NCI-H2171 (cell line): ENCODE measurements at places on chromosomes 5 and 9.

GRCh38 chr5:133274597-133274935, 222.8 kb downstream of the HSPA4 start:
- DNase-seq: no peak

DNA sequence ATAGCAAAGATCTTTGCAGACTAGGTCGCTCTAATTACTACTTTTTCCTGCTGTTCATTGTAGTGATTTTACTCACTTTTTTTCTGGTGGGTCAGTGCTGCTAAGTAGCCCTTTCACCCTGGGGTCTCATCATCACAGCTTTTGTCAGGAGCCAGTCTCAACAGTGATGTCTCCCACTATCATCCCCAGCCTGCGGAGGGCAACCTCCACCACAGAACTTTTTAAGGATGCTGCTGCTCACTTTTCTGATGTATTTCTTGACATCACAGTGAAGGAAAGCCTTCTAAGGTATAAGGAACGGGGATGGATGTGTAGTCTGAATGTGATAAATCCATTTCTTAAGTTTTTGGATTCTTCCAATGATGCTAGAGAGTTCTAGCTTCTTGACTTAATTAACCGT, 242.5 kb upstream of the RIOK2 start:
- no peak for DNase-seq

- no peak for DNase-seq
These were observed 221.5 kb upstream of the FAM174A start for GRCh38 chr5:100313657-100314056.

DNA sequence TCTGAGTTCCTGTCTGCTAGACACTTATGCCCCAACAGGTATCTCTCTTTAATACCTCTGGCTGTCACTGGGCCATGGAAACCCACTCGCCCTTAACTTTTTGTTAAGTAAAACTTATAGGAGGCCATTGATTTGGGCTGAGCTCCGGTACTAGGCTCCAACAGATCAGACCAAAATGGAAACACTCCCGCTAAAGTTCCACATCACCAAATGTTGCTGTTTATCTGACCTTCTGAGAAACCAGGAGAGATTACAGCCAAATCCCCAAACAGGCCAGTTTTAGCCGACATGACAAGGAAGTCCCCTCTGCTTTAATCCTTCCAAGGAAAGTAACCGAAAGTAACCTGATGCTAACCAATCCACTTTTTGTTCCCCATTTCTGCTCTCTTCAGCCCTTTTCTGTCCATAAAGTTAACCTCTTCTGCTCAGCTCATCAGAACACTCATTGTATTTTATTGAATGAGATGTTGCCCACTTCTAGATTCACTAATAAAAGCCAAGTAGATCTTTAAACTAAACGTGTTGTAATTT, 115.2 kb upstream of the LHFPL2 start:
- DNase-seq: no peak

GRCh38 chr5:167485061-167485774, 806.2 kb upstream of the WWC1 start:
- no peak for DNase-seq

GRCh38 chr9:109107402-109108240, 12.1 kb downstream of the TMEM245 start:
- no peak for DNase-seq

DNA sequence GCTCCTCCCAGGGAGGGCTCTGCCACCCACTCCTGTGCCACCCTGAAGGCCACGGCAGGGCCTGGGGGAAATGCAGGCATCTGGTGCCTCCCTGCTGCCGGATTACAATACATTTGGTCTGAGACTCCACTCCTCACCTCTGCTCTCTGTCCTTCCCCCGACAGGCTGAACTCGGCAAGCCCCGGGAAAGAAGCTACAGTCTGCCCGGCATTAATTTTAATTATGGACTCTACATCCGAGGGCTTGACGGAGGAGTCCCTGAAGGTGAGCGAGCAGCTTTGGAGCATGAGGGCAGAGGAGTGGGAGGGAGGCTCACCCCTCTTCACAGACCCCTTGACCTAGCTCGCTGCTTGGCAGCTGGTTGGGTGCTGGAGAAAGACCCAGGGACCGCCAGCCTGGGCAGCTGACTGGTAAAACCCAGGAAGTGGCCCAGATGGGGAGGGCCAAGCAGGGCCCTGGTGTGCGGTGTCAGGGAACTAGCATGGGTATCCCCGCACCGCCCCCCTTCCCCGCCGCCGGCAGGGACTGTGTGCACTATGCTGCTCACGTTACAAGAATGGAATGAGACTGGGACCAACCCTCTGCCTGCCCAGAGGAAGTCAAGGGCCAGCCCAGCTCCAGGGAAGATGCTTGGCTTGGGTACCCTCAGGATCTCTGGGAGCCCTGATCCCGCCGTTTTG, 83.7 kb upstream of the BARHL1 start:
- no peak for DNase-seq

- DNase-seq: no peak
These were observed 87.3 kb downstream of the INSYN2B start for GRCh38 chr5:169893010-169893409.

GRCh38 chr9:121055642-121056143, 5.6 kb upstream of the C5 start:
- no peak for DNase-seq

DNA sequence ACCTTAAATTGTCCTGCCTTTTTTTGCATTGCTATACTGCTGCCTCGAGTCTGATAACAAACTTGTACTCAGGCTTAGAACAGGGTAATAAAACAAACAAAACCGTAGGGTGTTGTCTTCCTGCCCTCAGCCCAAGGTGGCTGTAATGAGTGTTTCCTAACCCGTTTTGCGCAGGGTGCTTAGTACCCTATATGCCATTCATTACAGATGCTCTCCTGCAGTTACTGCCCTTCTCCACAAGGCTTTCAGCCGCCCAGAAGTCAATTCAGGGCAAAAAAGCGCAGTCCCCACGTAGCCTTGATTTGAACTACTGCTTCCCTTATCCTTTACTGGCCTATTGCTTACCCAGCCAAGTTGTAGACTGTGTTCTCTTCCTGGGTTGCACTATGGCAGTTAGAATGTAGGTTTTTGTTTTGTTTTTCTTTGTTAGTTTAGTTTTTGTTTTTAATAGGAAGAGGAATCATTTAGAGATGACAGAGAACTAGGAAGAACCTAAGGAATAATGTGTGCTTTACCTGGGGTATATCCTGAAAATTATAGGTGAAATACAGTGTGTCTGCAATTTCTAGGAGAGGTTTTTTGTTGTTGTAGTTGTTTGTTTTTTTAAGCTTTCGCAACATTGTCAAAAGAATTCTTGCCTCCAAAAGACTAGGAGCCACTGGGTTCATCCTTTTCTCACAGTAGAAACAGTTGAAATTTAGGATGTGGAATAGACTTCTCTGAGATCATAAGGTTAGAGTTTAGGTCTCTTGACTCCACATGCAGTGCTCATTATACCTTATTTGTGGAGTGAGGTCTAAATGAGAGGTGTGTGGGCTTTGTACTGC, 1.3 kb downstream of the HMGXB3 start:
- DNase-seq: no peak

GRCh38 chr9:115593587-115594091, 475.7 kb upstream of the TNC start:
- peak; percentile 28 for DNase-seq

DNA sequence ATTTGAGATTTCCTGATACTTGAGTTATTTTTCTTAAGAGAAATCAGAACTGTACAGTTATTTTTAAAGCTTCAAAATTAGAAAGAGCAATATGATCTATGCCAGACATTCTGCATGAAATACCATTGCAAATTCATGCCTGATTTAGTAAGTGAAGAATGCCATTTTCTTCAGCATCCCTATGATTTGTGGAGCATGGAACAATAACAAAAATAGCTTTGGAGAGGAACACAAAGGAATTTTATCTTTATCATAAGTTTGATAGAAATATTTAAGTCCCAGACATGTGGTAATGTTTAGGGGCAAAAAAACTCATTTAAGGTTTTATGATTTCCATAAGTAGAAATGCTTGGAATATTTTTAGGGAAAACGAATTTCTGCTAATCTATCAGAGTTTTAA, 1863.4 kb downstream of the EFNA5 start:
- DNase-seq: no peak

DNA sequence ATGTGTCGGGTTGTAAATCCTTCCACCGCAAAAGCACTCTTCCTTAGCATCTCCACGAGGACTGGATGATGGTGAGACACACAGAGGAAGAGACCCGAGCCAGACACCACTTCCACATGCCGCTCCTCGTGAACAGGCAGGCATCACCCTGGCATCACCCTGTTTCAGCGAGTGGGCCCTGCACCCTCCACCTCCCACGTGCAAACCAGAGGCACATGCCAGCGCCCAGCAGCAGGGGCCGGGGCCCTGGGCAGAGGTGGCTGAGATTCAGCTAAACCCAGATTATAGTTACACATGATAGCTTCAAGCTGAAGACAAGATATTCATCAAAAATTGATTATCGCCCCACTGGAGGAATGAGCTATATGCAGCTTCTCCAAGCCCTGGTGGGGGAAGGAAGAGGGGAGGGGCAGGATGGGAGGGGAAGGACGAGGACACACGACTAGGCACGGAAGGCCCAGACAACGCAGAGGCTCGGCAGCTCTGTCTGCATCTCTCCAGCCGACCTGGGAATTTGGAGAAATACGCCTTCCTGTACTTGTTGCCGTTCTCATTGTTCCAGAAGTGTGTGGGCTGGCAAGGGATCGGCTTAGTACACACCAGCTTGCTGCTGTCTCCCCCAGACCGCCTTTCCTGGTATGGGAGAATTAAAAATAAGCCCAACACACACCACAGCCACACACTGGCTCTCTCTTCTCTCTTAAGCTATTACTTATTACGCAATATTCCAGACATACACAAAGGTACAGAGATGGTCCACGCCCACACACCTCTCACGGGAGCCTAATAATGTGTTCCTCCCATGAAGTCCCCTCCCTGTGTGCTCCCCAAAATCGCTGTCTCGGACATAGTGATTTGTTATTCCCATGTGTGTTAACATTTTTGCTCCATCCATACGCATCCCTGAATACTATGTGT, 50.4 kb upstream of the ZNF354A start:
- DNase-seq: no peak

- DNase-seq: no peak
These were observed 42.8 kb downstream of the PDE4D start for GRCh38 chr5:59850766-59851165.

DNA sequence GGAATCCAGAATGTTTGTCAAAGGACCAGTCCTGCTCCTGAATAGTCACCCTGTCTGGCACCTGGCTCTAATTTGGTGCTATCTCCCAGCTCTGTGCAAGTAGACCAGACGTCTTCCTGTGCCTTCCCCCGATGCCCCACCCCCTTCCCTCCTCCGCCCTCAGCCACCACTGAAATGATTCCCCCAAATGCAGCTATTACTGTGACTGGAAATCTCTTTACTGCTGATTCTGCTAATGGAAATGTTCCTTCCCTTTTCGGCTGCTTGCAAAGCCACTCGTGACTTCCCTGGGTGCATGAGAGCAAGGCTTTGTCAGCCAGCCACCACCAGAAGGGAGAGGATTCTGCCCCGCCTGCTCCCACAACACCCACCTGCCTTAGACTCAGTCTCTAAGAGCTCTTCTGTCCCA, 11.4 kb downstream of the ASTN2 start:
- peak; percentile 86 for DNase-seq

DNA sequence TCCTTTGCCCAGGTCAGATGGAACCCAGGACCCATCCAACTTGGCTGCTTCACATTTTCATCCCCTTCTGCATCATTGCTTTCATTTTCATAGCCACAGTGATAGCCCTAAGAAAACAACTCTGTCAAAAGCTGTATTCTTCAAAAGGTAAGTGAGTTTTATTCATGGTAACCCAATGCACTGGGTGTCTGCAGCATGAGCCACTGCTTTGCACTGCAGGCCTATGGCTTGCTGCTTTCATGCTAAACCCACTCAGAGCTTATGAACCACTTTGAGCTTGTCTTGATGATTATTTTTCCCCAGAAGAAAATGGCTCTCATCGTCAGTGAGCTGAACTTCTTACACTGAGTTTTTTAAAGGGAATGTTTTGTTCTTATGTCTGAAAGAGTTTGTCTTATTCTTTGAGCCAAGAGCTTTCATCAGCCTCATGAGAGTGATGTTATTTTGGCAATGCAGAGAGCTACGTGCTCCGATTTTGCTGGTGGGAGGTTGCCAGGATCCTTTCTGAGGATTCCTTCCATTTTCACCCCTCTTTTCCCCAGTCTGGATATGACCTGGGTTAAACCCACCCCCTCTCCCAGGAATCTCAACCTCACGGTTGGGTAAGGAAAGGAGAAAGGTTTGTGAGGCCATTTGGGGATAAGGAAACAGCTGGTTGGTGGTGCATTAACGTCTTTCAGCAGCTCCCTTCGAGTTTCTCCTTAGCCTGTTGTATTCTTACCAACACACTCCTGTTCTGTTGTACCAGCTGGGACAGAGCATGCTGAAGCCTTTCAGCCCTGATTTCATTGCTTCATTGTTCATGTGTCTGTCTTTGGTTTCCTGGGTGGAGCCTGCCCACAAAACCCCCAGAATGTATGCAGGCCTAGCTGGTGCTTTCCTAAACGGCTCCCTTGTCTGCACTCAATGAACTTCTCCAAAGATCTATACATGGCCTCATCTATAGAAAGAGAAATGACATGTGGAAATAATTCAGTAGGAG, 47.6 kb downstream of the PDCD1LG2 start:
- no peak for DNase-seq

DNA sequence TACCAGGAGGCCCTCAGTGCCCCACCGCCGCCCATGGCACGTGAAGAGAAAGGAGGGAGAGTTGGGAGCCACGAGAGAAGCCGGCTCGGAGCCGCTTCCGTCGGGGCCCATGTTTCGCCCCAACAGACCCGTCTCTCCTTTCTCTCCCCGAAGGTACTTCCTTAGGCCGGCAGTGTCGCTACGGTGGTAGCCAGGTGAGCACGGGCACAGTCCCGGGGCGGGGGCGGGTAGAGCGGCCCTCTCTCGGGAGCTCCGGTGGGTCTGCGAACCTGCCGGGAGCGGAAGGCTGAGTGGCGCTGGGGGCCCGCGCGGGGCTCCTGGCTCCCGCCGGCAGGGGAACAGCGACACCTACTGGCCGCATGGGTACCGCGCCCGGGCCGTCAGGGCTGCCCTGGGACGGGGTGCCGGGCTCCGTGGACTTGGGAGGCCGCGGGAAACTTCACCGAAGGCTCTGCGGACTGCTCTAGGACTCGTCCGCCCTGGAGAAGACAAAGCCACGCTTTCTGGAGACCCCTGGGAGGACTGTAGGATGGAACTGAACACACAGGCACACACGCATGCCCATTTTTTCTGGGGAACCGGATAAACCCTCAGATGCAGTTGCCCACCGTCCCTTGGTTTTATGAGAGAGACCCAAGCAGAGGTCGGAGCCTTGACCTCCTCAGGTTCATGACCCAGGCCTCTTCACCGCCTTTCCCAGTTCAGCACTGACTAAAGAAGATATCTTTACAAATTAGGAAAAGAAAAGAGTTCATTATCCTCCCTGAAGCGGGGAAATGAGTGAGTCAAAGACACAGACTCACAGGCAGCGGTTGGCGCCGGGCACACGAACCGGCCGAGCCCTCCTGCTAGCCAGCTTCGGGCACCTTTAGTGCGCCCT, 202.5 kb downstream of the MEF2C start:
- DNase-seq: peak; percentile 55

- no peak for DNase-seq
These were observed 74.8 kb downstream of the SLF1 start for GRCh38 chr5:94693043-94693822.

GRCh38 chr5:56262279-56262678, 29.1 kb upstream of the ANKRD55 start:
- no peak for DNase-seq

- no peak for DNase-seq
These were observed 391.8 kb upstream of the CD180 start for GRCh38 chr5:67588389-67588788.
